ENCODE measurements at places on chromosomes 12 and 14. TPM values are rescaled to one million over a fixed set of nuclear protein-coding genes. Genes with fewer than 3 reads are reported as not detected.
A peak's percentile ranks its signal among the peaks of the same experiment; 100 is the strongest.

DNA sequence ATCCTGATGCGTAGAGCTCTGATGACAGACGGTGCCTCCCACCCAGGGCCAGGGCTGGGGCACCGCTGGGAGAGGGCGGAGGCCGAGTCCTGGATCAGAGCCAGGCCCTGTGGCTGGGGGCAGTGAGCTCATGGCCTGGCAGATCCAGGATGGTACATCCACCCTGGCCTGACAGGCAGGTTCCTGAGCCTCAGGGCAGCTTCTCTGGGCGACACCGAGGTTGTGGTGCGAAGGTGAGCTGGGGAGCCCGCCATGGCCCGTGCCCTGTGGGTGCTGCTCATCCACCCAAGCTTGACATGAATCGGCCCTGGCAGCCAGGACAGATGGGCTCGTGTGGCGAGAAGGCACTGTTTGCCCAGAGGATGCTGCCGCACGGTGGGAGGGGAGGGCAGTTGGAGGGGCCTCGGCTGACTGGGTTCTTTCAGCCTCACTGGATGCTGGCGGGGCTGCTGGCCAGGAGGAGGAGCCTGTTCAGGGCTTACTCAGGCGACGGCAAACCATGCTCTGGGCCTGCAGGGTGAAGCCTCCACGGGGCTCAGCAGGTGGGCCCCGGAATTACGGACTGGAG is 16.6 kb downstream of the LRTM2 start:
- DNase-seq: peak; percentile 11

Gene PPM1H
- 1.0 TPM for polyA plus RNA-seq

Gene CCND2
- polyA plus RNA-seq: 44.3 TPM

DNA sequence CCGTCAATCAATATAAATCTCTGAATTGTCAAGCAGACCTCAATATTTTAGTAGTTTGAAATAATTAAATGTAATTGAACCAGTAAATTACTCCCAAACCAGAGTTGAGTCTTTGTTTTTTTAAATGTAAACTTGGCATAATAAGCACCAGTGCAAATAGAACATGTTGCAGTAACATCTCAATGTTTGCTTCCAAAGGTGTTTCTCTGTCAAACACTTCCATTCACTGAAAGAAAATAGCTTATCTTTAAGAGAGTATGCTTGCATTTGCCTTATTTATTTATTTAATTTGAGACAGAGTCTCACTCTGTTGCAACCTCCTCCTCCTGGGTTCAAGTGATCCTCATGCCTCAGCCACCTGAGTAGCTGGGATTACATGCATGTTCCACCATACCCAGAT is 39.9 kb upstream of the EGLN3 start:
- no peak for DNase-seq

Gene CFAP73
- 0.09 TPM for polyA plus RNA-seq

GRCh38 chr12:90064852-90065801 is 356.5 kb upstream of the ATP2B1 start:
- no peak for DNase-seq

DNA sequence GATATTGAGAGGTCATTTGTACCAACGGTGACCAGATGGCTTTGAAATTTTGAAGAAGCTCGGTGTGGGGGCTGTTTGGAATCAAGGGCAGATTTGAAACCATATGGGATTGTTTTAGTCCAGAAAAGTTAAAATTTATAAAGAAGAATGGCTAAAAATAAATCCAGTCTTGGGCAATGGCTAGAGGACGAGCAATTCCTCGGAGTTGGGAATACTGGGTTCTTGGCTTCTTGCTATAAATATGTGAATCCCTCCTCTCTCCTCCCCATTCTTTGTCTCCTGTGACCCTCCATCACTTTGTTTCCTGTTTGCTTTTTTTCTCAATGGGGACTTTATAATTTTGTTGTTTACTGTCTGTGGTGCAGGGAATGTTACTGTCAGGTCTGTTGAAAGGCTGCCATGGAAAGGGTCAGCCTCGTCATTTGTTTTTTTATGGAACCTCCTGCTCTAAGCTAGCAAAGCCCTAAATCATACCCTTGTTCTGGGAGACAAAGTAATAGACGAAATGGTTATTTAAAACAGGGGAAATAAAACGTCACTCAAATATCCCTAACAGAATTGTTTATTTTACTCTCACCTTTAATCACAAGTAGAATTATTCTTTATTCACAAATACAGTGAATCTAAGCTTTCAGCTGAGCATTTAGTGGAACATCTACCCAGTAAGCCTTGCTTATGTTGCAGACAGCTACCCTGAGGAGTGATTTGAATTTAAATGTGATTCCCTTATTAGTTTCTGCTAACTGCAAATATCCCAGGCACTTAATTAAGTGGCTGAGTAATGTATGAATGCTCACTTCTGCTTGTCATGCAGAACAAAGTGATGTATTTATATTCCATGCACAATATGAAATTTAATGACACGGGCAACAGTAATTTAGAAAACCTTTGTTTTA is 273.1 kb upstream of the NOVA1 start:
- DNase-seq: no peak

Gene GPD1
- polyA plus RNA-seq: 24.6 TPM

GRCh38 chr14:77620222-77620870 is 3.9 kb upstream of the SPTLC2 start:
- no peak for DNase-seq

- DNase-seq: peak; percentile 78
These were observed 550 bp downstream of the TEAD4 start for GRCh38 chr12:2959505-2960389.

All from right cardiac atrium (tissue), 5 donors.